ENCODE measurements at places on chromosomes 2 and 18. TPM values are rescaled to one million over a fixed set of nuclear protein-coding genes. Genes with fewer than 3 reads are reported as not detected.

The EVX2 gene
- 0.11 TPM for total RNA-seq

The EFEMP1 gene
- total RNA-seq = 10.8 TPM

The NDUFAF7 gene
- 20.7 TPM for total RNA-seq

The DSC2 gene
- under 0.01 TPM for total RNA-seq

The FZD7 gene
- total RNA-seq = 33.4 TPM

The KATNAL2 gene
- total RNA-seq = 3.1 TPM

The SP140 gene
- 2.6 TPM for total RNA-seq

The GCKR gene
- 0.22 TPM for total RNA-seq

The IL36G gene
- not detected for total RNA-seq

All from uterine smooth muscle cell (primary cell).